ENCODE measurements at places on chromosomes 11 and 22.

GRCh38 chr22:31230871-31231621 lies 18.9 kb downstream of the LIMK2 start:
- no peak for DNase-seq

DNA sequence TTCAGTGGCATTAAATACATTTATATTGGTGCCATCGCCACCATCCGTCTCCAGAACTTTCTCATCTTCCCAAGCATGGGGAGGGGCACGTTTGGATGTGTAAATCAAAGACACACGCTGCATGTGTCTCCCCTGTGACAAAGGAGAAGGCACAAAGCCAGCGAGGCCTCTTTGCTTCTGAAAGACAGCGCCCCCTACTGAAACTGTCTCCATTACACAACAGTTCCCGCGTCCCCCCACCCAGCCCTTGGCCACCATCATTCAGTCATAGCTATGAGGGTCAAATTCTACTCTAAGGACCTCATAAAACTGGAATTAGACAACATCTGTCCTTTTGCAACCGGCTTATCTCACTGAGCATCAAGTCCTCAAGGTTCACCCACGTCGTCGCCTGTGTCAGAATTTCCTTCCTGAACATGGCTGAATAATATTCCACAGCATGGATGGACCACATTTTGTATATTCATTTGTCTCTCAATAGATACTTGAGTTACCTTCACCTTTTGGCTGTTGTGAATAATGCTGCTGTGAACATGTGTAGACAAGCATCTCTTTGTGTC lies 64.8 kb downstream of the IGF2 start:
- DNase-seq, result no peak

DNA sequence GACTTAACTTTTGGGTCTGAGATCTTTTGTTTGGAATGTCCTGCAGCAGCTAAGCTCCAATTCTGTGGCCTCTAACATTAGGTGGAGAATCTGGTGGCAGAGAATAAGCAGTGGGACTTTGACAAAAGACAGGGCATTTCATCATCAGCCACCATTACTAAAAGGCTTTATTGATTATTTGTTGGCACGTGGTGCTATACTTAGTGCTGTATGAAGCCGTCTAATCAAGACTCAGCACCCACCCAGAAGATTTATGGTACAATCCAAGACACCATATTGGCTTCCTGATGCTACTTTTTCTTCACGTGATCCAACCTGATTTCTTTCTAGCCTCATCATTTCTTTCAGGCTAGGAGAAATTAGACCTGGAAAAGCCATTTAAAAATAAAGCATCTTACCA lies 80.7 kb upstream of the GRAMD1B start:
- DNase-seq, result no peak

DNA sequence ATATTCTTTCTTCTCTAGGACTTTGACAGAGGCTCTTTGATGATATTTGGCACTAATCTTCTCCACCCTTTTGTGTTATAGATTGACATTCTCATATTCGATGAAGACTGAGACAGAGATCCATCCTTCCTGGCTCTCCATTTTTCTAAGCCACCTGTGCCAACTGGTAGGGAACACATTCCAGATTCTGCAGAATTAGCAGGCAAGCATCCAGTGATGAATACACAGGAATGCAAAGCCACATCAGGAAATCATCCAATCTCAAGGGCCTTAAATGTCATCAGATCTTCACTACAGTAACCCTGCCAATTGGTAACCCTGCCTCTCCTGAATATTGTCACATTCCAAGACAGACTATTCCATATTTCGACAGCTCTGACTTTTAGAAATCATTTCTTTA lies 718.4 kb upstream of the API5 start:
- DNase-seq, result no peak

- DNase-seq, result no peak
Observed at GRCh38 chr11:99370549-99371216, 349.9 kb downstream of the CNTN5 start.

- DNase-seq, result no peak
Observed at GRCh38 chr22:38412435-38413084, 42.4 kb downstream of the KCNJ4 start.

- DNase-seq, result no peak
Observed at GRCh38 chr11:124108156-124108555, 7.1 kb upstream of the VWA5A start.

GRCh38 chr22:23034621-23035556 lies 35.4 kb upstream of the GNAZ start:
- no peak for DNase-seq

DNA sequence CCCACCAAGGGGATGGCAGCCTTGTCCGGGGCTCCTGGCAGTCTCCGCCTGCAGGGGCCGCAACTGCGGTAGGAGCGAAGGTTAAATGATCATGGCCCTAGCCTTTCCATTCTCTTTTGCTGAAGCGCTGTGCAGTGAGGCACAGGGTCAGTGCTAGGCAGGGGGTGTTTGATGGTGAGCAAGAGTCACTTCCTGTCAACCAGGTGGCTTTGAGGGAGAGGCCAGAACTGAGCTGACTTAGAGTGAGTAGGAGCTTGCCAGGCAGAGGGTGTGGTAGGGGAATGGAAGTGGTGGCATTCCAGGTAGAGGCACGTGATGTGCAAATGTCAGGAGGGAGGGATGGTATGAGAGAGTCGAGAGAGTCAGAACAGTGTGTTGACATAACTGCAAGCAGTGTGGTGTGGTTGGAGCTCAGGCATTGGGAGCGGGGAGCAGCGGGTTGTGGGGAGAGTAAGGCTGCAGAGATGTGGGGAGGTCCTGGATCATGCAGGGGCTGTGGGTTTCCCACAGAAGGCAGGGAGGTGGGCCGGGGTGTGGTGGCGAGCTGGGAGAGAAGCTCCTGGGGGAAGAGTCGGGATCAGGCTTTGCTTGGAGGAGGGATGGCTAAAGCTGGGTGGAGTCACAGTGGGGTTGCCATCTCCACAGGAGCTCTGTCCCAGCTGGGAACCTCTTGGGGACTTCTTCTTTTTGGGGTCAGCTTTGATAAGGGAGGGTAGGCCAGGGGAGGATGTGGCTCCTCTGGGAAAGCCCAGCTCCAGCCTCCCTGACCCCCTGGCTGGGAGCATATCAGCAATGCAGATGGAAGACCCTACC lies 33.3 kb downstream of the AMPD3 start:
- DNase-seq, result peak; percentile 38

DNA sequence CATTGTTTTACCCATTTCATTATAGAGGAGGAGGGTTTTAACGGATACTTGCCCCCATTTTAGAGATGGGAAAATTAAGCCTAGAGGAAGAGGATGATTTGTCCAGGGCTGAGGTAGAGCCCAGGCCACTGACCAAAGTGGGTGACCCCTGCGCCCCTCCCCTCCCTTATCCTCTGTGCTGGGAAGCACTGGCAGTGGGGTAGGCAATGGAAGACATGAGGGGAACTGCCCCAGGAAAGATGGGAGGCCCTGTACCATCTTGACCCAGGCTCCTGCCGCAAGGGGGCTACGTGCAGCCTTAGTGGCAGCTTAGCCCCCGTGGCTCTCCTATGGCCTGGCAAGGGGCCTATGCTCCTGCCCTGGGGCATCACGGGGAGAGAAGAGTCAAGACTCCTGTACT lies 76.4 kb upstream of the MYOD1 start:
- DNase-seq, result no peak

- peak; percentile 5 for DNase-seq
Observed at GRCh38 chr11:132278801-132279574, 908.6 kb downstream of the NTM start.

GRCh38 chr11:1890856-1891830 lies 552 bp downstream of the PRR33 start:
- no peak for DNase-seq

DNA sequence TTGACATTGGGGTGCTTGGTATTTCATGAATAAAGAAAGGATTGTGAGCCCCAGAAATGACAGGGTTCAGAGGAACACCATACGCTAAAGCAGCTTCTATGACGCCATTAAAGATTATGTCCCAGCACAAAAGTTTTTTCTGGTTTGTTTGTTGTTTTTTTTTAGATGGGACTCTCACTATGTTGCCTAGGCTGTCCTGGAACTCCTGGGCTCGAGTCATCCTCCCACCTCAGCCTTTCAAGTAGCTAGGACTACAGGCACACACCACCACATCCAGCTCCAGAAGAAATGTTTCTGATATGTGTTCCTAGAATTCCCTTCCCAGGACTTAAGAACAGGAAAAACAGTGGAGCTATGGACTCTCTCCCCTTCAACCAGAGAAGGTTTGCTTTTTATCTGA lies 2.6 kb upstream of the RHOG start:
- no peak for DNase-seq

DNA sequence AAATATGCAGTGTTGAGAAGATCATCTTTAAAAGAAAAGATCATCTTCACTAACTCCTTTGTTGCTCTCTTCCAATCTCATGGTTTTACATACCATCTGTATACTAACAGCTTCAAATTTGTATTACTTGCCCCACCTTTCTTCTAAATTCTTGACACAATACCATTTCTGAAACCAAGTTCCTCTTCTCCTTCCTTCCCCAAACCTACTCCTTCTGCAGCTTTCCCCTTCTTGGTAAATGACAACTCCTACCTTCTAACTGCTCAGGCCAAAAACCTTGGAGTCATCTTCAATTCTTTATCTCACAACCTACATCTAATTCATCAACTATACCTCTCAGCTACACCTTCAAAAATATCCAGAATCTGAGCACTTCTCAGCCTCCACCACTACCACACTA lies 9.3 kb downstream of the PRCP start:
- no peak for DNase-seq

DNA sequence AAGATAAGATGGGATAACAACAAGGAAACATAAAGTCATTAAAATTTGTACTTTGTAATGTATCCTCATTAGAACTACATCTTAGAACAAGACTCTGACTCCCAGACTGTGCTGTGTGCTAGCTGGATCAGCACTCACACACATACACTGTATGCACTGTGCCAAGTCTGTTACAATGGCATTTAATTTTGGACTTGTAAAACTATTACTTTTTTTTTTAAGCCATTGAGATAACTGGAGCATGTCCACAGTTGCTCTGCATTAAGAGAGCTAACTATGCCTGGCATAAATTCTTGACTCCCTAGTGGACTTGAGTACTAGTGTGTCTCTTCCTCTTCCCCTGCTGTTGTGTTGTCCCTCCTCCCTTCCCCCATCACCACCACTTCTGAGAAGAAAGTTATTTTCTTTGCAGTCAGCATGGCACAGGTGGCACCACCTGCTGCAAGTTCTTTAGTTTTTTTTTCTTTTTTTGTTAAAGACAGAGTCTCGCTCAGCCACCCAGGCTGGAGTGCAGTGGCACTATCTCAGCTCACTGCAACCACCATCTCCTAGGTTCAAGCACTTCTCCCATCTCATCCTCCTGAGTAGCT lies 268.6 kb downstream of the TMEM135 start:
- DNase-seq, result no peak

- DNase-seq, result no peak
Observed at GRCh38 chr11:111107501-111107900, 138.0 kb upstream of the POU2AF2 start.

DNA sequence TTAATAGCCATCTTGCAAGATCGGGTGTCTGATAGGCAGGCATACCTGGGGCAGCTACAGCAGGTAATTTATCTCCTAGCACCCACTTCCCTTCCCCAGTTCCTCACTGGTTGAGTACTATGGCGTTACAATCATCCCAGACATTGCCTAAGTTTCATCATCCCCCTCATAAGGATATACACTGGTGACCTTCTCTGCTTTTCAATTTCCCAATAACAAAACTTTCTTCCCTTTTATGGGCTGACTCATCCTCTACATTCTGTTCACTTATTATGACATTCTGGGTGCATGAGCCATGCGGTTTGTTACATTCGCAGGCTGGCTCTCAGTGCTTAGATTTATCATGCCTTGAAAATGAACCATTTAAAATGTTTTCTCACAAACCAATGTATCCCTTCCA lies 5.0 kb upstream of the MRPL11 start:
- DNase-seq, result peak; percentile 10

DNA sequence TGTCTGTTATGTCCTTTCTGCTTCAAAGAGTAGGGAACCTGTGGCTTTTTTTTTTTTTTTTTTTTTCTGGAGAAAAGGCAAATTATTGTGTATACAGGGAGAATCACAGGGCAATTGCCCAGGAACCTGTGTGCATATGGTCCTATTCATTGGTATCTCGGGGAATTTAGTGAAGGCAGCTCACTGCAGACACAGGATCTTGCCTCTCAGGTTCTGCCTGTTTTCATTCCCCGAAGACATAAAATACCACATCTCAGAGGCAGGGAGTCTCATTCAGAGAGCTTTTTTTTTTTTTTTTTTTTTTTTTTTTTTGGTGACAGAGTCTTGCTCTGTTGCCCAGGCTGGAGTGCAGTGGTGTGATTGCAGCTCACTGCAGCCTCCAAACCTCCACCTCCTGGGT lies 88.3 kb downstream of the OSBP2 start:
- no peak for DNase-seq

- no peak for DNase-seq
Observed at GRCh38 chr11:112523031-112523430, 262.4 kb upstream of the PLET1 start.

DNA sequence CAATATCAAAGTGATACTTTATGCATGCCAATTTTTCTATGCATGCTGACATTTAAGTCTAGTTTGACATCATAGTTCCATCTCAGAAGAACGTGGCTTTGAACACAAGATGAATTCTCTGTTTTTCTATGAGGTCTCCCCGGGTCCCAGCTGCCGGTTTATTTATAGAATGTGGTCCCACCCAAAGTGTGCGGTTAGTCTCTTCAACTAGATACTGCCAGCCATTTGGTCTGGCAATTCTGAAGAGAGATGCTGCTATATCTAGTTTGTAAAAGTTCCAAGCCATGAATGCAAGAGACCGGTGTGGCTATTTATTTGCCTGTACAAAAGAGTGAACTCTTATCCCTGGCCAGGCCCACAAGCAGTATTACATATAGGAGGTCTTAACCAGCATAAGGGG lies 9.2 kb downstream of the OR5A2 start:
- DNase-seq, result no peak

- no peak for DNase-seq
Observed at GRCh38 chr11:131504199-131504949, 134.0 kb downstream of the NTM start.

DNA sequence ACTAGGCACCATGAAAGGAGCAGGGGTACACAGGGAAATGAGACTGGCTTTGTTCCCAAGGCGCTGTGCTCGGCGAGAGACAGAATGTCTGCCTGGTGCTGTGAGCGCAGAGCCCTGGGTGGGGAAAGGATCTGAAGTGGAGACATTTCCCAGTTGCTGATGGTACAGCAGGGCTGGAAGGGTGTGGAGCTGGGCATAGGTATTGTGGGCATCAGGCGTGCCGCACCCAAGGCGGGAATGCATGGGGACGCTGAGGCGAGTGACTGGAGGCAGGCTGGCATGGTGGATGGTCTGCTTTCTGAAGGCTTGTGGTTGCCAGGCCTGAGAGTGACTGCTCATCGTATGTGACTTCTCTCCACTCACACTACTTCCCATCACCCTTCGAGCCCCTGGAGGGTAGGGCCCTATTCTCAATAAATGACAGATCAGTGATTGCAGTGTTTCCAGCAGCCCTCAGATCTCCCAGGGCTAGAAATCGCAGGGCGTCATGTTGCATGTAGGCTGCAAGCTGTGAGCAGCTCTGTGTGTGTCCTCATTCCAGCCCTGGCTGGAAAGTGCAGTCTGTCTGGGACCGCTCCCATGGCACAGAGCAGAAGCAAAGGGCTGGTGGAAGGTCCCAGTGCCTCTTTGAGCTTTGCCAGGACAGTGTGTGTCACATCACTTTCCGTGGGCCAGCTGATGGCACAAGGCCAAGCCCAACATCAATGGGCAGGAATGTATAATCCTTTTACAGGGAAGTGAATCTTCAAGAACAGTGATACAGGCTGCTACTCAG lies 67.7 kb downstream of the TBC1D22A start:
- peak; percentile 66 for DNase-seq

- DNase-seq, result peak; percentile 75
Observed at GRCh38 chr22:26890870-26891269, 233.5 kb downstream of the MIAT start.

- no peak for DNase-seq
Observed at GRCh38 chr11:67455054-67455453, at the start of gene CABP4. Gene CABP4, plus strand, starts transcription at chr11:67455354. Its CDS starts 70 bp downstream, at chr11:67455424.
